SK-MEL-5 (cell line): ENCODE measurements at places on chromosomes 6 and 20. TPM values are rescaled to one million over a fixed set of nuclear protein-coding genes. Genes with fewer than 3 reads are reported as not detected.
A peak's percentile ranks its signal among the peaks of the same experiment; 100 is the strongest.

- peak; percentile 47 for DNase-seq
These were observed 10.2 kb downstream of the MYO6 start for GRCh38 chr6:75759207-75759606.

DNA sequence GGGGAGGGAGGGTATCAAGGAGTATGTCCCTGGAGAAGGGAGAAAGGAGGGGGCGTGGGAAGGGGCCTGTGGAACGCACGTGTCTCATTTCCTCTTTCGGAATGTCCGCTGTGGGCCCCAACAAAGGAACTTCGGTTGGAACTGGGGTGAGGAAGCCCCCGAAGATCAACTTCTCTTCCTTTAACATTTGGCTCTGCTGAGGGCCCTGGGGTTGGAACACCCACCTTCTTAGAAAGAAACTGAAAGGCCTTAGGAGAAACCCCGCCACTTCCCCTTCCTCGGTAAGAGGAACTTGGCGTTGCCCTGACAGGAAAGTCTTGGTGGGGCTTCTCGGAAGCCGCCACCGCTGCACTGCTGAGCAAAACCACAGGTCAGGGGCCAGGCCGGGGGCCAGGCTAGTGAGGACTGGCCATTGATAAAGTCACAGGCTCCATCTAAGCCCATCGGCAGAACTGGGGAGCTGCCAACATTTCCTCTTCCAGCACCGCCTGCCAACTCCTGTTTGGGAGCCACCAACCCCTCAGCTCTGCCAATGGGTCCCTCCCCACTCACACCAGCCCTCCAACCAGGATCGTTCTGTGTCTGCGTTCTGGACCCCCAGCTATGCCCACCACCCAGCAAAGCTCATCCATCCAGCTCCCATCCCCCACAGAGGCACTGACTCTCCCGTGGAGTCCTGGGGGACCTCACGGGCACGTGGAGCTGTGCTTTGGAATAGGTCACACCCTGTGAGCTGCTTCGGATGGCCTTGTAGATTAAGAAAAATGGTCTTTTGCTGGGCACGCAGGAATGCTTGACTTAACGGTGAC is 44.8 kb downstream of the FGD2 start:
- no peak for DNase-seq

DNA sequence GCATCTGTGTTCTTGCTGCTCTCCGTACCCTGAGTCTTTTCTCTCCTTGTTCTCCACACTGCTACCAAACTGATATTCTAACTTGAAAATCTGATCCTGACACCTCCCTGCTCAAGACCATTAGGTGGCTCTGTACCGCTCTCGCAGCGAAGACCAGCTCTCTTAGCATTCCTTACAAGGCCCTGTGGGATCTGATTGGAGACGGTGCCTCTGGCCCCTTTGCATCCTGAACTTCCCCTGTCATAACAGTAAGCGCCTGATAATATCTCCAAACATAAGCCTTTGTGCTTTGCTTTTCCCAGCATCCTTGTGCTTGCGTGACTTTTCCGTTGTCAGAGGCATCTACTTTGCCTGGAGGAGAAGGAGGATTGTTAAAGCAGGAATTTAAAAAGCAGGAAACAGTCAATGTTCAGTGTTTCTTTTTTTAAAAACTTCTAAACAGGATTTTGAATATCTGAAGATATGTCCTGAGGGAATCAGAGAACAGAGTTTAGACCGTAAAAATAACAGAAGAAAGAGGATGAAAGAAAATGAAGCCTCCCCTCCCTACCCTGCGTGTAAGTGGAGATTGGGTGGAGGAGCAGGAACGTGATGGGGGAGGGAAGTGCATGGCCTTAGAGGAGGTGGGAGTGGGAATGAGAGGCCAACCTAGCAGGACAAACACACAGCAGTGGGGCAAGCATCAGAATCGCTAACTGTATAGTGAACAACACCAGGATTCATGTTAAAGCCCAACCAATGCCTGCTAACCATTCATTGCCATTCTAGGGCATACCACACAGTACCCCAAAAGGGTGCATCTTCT is 89.2 kb upstream of the STMND1 start:
- DNase-seq, result peak; percentile 95

GRCh38 chr20:58459058-58459750 is 56.0 kb downstream of the APCDD1L start:
- DNase-seq, result no peak

- DNase-seq, result no peak
These were observed 277.0 kb upstream of the PTCHD4 start for GRCh38 chr6:48388044-48388443.

The MATN4 gene
- total RNA-seq, result 0.42 and 0.59 TPM in 2 replicates

DNA sequence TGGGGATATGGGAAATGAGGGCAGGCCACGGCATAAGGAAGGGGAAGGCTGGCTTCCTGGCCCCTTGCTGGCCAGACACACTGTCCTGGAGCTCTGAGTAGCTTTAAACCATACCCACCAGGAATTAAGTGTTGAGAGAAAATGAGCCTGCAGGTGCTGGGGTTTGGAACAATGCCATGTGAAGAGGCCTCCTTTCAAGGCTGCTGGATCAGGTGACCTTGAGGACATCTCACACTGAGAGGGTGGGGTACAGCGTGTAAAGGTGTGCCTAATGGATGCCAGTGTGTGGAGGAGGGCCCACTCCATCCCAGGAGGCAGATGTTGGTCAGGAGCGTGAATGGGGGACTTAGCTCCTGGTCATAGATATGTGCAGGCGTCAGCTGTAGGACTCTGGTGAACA is 74.8 kb upstream of the MLN start:
- no peak for DNase-seq

DNA sequence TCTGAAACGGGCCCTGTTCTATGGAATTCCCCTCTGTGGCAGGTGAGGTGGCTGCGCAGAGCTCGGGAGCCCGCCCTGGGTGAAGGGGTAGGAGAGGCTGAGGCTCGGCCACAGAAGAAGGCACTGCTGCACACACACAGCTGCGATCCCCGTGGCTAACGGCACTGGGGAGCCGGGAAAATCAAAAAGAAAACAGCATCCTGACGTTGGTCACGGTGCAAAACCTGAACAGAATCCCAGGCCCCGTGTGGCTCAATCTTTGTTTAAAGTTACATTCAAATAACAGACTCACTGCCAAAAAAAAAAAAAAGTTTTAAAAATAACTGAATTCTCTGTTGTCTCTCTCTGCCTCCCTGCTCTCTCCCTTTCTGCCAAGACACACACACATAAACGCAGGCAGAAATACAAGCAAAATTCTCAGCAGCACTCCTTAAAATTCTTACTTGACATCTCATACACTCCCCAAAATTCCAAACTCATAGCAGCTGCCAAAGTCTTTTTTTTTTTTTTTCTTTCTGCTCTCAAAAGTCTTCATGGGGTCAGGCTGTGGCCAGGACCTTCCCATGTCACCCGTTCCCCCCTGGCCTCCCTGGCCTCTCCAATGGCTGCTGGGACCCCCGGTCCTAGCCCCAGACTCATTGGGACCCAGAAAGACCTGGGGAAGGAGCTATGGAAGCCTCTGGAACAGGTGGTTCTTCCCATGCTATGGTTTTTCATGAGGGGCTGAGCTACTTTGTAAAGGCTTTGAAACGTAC is 248.8 kb downstream of the TTLL2 start:
- no peak for DNase-seq

- no peak for DNase-seq
These were observed 13.0 kb downstream of the PSMF1 start for GRCh38 chr20:1131354-1131753.

The HLA-DQB2 gene
- not detected in 2 replicates for total RNA-seq

The GRM4 gene
- total RNA-seq, result not detected in 2 replicates

DNA sequence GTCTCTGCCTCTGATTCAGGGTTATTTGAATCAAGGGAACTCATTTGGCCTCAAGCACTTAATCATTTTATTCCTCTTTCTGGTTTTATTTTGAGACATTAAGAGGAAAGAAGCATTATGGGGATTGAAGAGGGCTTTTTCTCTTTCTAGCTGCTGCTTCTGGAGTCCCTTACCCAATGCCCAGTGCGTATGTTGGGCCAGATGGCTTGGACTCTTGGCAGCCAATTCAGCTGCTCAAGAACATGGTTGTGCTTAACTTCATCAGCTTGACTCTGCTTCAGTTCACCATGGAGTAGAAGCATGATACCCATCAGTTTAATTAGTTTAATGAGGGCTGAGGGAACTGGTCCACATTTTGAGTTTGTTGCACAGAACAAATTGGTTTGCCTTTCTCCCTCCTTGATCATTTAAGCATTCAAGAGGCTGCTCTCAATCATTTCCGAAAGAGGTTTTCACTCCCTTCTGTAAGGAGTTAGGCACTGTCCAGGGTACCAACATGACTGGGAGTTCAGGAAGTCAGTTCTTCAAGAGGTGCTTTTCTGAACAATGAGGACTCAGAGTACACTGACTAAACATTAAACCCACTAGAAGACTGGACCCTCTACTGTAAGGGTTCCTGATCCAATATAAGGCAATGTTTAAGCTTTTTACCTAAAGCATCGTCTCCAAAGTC is 14.6 kb downstream of the PDYN start:
- no peak for DNase-seq

The FANCE gene
- total RNA-seq, result 9.6 and 9.9 TPM in 2 replicates

DNA sequence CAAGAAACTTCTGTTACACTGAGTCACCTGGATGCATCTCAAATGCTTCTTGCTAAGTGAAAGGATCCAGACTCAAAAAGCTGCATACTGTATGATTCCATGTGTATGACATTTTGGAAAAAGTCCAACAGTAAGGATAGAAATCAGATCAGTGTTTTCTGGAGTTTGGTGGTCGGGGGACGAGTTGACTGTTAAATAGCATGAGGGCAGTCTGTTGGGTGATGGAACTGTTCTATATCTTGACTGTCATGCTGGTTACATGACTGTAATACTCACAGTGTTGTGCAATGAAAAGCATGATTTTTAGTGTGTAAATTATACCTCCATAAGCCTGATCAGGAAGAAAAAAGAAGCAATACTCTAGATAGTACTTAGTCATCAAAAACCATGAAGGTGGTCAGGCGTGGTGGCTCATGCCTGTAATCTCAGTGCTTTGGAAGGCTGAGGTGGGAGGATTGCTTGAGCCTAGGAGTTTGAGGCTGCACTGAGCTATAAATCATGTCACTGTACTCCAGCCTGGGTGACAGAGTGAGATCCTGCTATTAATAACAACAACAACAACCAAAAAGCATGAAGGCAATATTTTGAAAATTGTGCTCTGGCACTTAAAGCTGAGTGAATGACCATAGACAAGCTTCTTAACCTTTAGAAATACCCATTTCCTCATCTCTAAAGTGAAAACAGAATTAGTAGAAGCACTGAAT is 30.5 kb upstream of the SASH1 start:
- no peak for DNase-seq

The SLC17A9 gene
- total RNA-seq, result not detected in 2 replicates

The ARMH2 gene
- not detected in 2 replicates for total RNA-seq

DNA sequence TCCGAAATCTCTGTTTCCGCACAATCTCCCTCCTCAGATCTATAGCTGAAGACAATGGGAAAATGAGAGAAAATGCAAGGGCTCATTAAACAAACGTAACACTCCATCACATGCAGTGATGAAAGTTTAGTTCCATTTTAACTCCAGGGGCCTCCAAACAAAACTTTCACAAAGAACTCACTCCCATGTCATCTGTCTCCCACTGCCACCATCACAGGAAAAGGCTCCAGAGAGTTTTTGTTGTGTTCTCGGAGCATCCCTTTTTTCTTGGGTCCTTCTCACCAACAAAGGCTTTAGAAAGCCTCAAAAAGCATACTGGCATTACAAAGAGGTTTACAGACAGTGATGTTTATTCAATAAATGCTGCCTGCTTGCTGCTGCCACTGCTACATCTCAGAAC is 339.6 kb downstream of the TPBG start:
- DNase-seq, result no peak

- no peak for DNase-seq
These were observed 26.9 kb upstream of the MAPRE1 start for GRCh38 chr20:32792731-32793458.

The FAXC gene
- total RNA-seq, result 26.0 and 27.7 TPM in 2 replicates

The C6orf52 gene
- 0.63 and 0.85 TPM in 2 replicates for total RNA-seq

- no peak for DNase-seq
These were observed 105.4 kb downstream of the NOL4L start for GRCh38 chr20:32479697-32480171.

DNA sequence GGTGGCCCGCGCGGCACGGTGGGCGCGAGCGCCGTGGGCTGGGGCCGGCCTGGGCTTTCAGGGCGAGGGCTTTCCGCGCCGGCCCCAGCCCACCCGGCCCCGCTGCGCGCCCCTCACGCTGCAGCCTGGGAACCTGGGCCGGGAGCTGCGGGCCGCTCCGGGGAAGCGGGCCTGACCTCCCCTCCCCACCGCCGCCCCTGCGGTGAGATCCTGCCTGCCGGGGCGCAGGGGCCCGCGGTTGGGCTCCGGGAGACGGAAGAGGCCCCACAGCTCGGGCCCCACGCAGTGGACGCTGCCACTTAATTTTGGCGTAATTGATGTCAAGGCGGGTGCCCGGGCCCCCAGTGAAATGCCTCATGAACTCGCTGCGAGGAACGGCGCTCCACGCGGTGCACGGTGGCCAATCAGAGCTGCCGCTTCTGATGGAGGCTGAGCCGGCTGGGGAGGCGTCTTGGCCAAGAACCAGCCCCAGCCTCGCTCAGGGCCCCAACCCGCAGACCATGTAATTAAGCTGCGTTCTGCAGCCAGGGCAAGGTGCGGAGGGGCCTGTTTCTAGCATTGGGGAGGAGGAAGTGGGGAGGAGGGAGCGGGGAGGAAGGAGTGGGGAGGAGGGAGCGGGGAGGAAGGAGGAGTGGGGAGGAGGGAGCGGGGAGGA is 96.1 kb upstream of the BHLHE23 start:
- DNase-seq, result no peak

DNA sequence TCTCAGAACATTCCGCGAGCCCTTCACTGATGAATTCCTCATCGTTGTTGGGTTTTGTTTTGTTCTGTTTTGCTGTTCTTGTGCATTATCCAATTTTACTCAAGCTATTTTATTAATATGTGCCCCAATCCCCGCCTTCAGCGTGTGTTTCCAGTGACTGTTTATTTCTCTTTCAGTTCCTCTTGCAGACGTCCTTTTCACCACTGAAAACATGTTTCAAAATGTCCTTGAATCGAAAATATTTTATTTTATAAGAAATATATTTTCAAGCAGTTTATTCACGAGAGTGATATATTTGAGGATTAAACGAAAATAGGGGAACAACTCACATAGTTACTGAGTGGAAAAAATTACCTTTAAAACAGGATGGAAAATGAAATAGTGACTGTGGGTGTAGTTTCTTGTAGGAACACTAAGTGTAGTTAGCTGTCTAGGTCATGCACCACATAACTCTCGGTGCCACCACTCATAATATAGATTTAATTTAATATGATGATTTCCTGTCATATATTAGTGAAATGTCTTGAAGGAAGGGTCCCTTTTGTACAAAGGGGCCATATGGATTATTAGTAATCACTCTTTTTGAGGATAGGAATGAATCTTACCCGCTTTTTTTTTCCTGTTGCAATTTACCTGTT is 45.3 kb upstream of the HDDC2 start:
- DNase-seq, result no peak
